Effector CD8-positive, alpha-beta T cell (primary cell): ENCODE measurements at places on chromosomes 6 and 20.

GRCh38 chr20:43798291-43799149 is 71.7 kb upstream of the GTSF1L start:
- no peak for DNase-seq

GRCh38 chr6:111843347-111844147 is 29.7 kb downstream of the FYN start:
- DNase-seq = peak; percentile 24

DNA sequence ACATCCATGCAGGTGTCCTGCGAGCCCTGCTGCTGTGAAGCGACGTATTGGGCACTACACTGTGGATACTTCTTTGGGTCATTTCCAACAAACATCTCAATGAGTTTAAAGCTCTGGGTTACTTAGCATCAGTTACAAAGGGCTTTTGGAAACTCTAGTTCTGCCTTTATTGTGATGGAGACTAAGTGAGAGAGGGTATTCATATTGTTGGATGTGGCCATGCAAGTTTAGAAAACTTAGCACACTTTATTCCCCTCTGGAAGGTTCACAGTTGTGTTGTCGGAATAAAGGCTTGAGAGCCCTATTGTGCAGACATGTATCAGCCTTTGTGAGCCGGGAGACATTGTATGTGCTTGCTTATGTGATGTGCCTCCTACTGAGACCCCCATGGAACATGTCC is 22.1 kb downstream of the DUSP22 start:
- no peak for DNase-seq

GRCh38 chr6:95530176-95530819 is 47.0 kb upstream of the MANEA start:
- no peak for DNase-seq

GRCh38 chr6:167933847-167934246 is 63.6 kb upstream of the KIF25 start:
- DNase-seq = no peak

- DNase-seq = no peak
Measured at GRCh38 chr20:41453010-41453950, 86.7 kb upstream of the EMILIN3 start.

GRCh38 chr20:63099456-63100173 is 92.9 kb upstream of the BHLHE23 start:
- DNase-seq = no peak

- DNase-seq = no peak
Measured at GRCh38 chr20:59718071-59718470, 113.7 kb downstream of the PHACTR3 start.

DNA sequence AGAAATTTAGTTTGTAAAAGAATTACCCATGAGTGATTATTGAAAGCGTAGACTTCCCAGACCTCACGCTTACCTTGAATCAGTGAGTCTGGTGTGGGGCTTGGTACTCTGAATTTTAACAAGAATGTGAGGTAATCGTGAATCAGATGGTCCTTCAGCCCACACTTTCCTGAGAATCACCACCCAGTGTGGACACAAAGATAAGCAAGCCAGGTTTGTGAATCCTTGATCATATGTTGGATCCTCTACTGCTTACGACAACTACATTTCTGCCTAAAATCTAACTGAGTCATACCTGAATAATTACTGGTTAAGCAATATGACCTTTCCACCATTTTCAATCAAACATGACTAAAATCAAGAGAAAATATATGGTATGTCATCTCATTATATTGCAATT is 589.3 kb downstream of the TFAP2A start:
- no peak for DNase-seq

DNA sequence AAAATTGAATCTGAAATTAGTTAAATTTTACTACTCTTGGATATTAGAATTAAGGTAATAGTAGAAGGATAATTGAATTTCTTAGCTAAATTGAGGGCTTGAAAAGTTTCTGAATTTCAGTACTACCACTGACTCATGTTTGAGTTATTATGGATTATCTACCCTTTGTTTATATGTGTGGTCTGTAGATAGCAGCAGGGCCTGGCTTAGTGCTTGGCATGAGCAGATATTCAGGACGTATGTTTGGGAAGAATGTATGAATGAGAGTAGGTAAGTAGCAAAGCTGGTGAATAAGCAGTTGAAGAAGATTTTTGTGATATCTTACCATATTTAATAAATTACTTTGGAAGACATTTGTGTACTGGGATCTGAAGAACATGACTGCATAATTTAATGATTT is 152.7 kb downstream of the MACROD2 start:
- no peak for DNase-seq

GRCh38 chr6:163538331-163538730 is 123.8 kb downstream of the QKI start:
- no peak for DNase-seq

DNA sequence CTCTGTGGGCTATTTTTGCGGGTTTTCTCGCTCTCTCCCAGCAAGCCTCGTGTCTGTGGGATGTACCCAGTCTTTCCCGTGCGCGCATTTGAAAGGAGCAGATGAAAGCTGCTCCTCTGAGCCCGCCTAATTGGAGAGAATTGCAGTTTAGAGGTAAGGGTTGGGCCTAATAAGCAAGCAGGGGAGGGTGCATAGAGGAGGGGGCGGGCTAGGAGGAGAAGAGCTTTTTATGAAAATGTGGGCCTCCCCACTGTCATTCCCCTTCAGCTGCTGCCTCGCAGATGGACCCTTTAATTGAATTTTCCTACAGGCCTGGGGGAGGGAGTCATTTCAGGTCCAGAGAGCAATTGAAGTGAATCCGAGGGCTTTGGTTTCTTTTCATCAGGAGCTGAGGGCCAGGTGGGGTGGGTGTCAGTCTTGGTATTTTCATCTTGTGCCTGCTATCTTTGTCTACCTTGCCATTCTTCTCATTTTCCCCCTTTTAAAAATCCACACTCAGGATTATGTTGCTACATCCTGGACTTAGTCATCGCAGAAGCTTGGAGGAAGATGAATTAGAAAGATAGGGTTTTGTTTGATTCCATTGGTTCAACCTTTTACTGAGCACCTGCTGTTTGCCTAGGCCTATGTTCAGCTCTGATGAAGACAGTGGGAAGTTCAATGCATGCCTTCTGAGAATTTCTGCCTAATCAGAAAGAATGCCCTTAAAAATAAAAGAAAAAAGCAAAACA is 423.4 kb downstream of the CD83 start:
- DNase-seq = no peak

DNA sequence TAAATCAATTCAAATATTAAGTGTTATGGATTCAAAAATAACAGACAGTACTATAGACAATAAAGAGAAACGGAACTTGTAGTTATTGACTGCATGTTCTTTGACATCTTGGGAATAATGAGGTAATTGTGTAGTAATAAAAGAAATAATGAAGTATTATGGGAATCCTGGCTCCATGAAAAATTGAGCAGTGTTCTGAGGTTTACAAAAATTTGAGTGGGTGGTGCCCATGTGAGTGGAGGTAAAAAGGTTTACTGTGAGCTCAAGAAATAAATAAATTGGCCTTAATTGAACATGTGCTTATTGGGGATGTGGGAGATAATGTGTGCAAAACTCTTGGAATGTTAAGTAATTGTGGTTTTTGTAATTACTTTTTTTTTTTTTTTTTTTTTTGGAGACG is 1013.7 kb upstream of the GJE1 start:
- DNase-seq = no peak

DNA sequence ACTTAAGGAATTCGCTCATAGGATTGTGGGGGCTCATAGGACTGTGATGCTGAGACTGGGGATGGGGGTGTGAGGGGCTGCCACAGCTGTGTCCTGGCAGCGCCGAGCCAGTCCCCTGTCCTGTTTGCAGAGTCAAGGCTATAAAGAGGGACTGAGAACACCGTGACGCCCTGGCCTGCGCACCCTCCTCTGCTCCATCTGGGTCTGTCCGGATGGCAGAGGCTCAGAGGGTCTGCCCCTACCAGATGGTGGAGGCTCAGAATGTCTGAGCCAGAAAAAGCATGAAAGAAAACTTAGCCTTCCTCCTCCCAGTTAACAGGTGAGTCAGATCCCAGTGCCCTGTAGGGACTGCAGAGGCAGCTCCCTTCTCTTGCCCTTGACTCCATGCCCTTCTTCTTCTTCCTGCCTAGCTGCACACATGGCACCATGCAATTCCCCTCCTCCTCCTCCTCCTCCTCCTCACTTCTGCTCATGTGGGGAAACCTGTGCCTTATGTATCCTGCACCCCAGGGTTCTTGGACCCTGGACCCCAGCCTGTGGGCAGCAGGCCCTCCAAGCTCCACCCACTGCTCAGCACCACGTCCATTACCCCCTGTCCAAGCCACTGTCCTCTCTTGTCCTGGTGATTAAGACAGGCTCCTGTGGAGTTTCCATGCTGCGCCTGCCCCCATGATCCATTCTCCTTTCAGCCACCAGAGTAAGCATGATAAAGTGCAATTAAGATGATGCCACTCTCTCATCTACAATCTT is 410.0 kb upstream of the SULF2 start:
- DNase-seq = no peak

- no peak for DNase-seq
Measured at GRCh38 chr6:108778421-108779186, 69.6 kb upstream of the ARMC2 start.

DNA sequence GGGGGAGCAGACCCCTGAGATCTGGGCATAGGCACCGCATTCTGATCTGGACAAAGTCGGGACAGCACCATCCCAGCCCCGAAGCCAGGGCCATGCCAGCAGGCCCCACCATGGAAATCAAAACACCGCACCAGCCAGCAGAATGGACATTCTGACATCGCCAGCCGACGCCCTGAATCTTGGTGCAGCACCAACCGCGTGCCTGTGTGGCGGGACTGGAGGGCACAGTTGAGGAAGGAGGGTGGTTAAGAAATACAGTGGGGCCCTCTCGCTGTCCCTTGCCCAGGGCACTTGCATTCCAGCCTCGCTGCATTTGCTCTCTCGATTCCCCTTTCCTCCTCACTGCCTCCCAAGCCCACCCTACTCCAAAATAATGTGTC is 2.0 kb downstream of the NNAT start:
- DNase-seq = no peak
